Inflammatory macrophage treated with lipopolysaccharide for 4 hours (primary cell): ENCODE measurements at places on chromosomes 13 and 19.

DNA sequence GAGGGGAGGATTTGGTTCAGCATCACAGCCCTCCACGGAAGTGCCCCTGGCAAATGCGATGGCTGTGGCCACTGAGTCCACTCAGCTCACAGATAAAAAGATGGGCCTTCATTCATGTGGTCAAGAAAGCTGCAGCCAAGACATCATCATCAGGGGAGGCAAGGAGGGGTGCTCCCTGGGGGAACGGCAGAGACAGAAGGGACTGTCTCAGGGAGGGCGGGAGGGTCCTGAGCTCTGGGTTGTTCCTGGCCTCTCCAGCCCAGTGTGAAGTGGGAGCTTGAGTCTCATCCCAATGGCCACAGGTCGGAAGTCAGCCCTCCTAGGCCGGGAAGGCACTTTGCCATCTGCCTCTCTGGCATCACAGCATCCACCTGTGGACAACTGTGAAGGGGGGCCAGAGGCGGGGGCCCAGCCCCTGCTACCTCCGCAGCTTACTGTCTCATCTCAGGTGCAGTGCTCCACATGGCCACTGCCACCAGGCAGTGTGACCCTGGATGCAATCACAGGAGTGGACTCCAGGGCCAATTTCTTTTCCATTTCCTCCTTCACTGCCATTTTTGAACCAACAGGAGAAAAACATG lies 137.8 kb upstream of the SOX1 start:
- DNase-seq = no peak

- DNase-seq = no peak
Observed at GRCh38 chr13:23859455-23859854, 29.7 kb downstream of the MIPEP start.

GRCh38 chr19:7934766-7935165 lies 8.7 kb downstream of the TIMM44 start:
- no peak for DNase-seq

- DNase-seq = peak; percentile 4
Observed at GRCh38 chr13:43240278-43240677, 216.9 kb downstream of the DNAJC15 start.

DNA sequence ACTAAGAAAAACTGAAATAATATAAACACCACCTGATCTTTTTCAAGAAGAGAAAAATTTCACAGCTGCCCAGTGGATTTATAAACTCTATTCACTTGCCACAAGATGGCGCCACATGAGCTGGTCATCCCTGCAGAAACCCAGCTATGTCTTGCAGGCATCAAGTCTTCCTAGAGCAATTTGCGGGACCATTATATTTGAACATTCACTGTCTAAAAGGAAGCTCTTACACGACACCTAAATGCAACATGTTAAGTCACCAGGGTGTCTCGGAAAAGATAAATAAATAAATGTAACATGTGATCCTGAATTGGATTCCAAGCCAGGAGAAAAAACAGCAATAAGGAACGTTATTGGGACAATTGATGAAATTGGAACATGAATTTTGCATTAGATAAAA lies 20.3 kb upstream of the AKT2 start:
- DNase-seq = peak; percentile 83

DNA sequence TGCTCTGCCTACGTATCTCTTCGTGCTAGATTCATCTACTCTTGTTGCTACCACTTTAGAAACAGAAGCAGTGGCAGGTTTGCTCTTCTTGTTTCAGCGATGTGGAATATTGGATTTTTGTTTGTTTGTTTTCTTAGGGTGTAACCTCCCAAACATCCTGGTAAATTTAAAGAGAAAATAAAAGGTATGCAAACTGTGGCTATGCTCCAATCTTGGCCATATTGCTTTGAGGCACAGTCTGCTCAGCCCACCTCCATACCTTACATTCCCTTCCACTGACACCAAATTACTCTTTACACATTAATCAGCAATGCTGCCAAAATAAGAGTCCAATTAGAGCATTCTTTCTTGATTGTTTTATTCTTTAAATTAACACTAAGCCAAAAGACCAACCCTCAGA lies 25.2 kb upstream of the UBL3 start:
- DNase-seq = no peak

GRCh38 chr13:34416971-34417380 lies 525.1 kb upstream of the NBEA start:
- no peak for DNase-seq

DNA sequence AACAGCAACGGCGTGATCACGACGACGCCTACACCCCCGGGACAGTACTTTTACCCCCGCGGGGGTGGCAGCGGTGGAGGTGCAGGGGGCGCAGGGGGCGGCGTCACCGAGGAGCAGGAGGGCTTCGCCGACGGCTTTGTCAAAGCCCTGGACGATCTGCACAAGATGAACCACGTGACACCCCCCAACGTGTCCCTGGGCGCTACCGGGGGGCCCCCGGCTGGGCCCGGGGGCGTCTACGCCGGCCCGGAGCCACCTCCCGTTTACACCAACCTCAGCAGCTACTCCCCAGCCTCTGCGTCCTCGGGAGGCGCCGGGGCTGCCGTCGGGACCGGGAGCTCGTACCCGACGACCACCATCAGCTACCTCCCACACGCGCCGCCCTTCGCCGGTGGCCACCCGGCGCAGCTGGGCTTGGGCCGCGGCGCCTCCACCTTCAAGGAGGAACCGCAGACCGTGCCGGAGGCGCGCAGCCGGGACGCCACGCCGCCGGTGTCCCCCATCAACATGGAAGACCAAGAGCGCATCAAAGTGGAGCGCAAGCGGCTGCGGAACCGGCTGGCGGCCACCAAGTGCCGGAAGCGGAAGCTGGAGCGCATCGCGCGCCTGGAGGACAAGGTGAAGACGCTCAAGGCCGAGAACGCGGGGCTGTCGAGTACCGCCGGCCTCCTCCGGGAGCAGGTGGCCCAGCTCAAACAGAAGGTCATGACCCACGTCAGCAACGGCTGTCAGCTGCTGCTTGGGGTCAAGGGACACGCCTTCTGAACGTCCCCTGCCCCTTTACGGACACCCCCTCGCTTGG lies 966 bp downstream of the JUNB start:
- DNase-seq = peak; percentile 81

DNA sequence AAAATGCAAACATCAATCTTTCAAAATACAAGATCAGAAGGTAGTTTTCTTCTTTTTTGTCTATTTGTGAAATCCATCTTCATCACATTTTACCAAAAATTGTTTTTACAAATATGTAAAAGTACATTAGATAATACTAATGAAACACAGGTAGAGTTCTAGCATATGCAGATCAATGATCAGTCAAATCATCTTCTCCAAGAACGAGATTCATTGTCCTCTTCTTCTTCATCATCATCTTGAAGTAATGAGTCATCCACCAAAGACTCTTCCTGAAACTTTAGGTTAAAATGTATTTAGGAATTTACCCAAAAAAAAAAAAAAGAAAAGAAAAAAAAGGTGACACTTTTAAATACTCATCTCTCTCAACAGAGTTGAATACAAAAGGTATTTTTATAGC lies 85.6 kb downstream of the RBM26 start:
- DNase-seq = no peak

- DNase-seq = no peak
Observed at GRCh38 chr13:23673867-23674605, 103.8 kb downstream of the TNFRSF19 start.

GRCh38 chr13:46192412-46192811 lies 10.4 kb upstream of the LCP1 start:
- DNase-seq = peak; percentile 44

- DNase-seq = no peak
Observed at GRCh38 chr19:5676105-5676771, 4.1 kb downstream of the MICOS13 start.

DNA sequence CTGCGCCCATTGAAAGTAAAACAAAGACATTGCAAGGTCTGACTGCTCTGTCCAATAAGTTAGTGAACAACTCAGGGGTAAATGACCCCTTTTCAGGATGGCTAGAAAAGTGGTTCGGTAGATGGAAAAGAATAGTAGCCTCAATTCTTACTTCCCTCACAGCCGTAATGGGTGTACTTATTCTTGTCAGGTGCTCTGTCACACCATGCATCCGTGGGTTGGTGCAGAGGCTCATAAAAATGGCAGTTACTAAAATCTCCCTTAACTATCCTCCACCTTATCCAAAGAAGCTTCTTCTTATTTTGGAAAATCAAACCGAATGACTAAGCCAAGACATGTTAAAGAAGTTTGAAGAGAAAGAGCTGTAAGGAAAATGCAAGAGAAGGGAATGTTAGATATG lies 31.4 kb upstream of the ZNF83 start:
- no peak for DNase-seq

DNA sequence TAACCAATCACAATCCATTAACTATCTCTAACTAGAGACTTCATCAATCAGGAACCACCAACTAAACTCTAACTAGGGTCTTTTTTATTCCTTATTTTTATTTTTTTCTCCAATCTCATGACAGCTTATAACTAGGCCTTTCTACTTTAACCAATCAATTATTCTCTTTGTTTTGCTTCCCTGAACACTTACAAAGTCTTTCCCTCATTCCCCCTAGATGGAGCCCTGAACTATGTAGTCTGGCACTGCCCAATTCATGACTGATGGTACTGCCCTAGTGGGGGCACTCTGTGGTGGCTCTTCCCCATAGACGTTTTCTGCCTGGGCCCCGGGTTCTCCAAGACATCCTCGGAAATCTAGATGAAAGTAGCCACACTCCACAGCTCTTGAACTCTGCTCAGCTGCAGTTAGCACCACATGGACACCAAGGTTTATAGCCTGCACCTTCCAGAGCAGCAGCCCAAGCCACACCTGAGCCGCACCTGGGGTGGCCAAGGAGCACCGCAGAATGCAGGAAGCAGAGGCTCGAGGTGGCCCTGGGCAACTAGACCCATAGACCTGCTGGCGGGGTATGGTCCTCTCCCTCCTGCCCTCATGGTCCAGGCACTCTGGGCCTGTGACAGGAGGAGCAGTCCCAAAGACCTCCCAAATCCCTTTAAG lies 6.6 kb downstream of the ATP7B start:
- no peak for DNase-seq

DNA sequence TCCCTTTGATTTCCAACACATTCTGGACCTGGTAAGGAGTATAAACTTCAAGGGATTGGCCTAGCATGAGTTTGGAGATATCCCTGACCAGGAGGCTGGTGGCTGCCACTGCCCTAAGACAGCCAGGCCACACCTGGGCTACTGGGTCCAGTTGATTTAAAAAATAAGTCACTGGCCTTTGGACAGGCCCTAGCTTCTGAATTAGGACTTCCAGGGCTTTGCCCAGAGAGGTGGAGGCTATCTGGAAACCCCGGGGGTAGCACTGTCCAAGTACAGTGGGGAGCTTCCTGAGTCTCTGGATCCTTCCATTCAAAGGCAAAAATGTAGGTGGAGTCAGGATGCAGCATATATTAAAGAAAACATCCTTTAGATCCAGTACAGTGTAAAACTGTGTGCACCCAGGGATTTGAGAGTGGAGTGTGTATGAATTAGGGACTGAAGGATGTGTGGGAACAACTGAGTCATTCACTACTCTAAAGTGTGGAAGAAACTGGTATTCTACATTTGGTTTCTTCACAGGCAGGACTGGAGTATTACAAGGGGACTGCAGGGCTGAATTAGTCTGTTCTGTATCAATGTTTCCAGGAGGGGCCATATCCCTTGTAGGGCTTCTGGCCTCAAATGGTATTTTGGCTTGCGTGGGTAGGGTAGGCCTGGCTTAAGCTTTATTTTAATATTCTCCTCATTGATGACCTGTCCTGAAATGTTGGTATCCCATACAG lies 14.8 kb upstream of the FCGBP start:
- no peak for DNase-seq

- DNase-seq = no peak
Observed at GRCh38 chr13:21231426-21231940, 55.0 kb downstream of the MRPL57 start.

- DNase-seq = peak; percentile 33
Observed at GRCh38 chr19:17420475-17420924, 653 bp downstream of the MVB12A start.

DNA sequence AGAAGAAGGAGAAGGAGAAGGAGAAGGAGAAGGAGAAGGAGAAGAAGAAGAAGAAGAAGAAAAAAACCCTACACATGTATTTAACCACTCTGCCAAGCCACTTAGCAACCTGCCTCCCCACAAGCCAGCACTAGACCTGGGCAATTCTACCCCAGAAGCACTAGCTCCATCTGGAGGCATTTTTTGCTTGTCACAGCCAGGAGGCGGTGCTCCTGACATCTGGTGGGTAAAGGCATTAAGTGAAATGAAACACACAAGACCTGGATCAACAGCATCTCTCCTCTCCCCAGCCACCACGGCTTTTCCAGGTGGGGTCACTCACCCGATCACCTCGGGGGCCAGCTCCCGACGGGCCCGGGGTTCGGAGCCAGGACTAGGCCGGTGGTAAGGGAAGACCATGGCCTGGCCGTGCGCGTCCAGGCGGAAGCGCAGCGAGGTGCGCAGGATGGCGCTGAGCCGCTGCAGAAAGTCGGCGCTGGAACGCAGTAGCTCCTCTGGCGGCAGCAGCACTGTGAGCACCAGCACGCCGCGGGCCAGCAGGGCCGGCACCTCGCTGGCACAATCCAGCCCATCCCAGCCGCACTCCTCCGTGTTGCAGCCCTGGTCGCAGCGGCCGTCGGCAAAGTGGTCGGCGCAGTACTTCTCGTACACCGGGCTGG lies 26.9 kb downstream of the NOTCH3 start:
- DNase-seq = peak; percentile 48

- DNase-seq = no peak
Observed at GRCh38 chr19:18072335-18072734, 14.4 kb downstream of the IL12RB1 start.

- no peak for DNase-seq
Observed at GRCh38 chr13:57123681-57124080, 17.0 kb upstream of the PRR20A start.

GRCh38 chr19:17205237-17206140 lies 9.7 kb upstream of the USE1 start:
- peak; percentile 48 for DNase-seq
